Fibroblast of upper back skin (primary cell): ENCODE measurements at places on chromosomes 7 and 10.
A peak's percentile ranks its signal among the peaks of the same experiment; 100 is the strongest.

GRCh38 chr10:6022660-6023059 lies 39.5 kb downstream of the IL2RA start:
- DNase-seq = no peak

DNA sequence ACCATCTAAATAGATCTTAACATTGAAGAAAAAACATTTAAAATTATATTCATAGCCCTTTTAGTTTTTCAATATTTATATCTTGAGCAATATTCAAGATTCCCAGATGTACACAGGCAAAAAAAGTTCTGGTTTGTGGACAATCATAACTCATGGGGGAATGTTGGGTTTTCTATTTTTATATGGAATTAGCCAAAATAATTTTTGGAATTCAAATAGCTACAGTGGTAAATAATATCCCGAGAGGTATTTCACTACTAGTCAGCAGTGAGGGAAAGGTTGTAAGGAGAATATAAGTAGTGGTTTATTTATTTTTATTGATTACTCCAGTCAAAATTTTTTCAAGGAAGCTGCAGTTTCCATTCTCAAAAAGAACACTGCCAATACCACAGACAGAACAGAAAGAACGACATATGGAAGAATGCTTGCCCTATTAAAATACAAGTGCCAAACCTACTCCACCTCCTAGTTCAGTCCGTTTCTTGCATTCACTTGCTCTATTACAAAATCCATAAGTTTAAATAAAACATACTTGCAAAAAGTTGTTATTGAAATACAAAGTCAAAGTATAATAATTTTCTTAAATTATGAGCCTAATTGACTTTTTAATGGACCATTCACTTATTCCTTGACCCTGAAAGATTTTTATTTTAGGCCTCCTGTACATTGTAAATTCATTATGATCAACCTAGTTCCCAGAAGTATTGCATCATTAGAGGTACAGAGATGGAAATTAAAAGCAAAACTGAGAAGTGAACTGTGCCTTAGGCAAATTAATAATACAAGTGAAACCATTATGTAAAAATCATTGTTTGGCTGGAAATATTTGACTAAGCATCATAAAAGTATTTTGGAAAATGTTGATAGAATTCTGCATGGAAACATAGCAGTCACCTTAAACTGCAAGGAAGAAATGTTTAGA lies 533.2 kb downstream of the PARD3 start:
- peak; percentile 44 for DNase-seq

DNA sequence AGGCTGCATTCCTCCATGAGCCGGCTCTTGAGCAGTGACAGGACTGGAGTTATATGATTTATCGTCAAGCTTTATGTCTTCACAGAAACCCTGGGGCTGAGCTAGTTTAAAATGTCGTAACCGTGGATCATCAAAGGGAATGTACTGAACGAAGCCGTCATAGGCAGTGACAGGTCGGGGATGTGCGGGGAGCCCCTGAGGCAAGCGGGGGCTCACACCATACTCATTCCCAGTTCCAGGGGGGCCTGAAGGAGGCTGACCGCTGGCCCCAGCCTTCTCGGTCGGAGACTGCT lies 30.7 kb downstream of the JCAD start:
- peak; percentile 77 for DNase-seq

DNA sequence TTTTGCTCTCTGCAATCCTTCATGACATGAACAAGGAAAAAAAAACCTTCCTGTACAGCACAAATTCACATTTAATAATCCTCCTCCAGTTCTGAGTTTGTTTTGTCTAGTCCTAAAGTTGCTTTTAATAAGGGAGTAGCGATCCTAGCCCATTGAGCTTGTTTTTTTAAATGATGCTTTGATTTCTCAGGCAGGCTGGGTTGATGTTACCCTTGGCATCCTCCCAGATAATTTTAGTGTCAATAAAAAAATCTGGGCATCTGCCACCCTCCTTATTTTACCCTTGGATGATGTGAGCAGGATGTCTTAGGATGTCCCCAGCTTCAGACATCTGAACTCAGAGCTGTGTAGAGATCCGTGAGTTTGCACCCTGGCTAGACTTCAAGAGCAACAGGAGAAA lies 33.9 kb upstream of the PROSER2 start:
- no peak for DNase-seq

DNA sequence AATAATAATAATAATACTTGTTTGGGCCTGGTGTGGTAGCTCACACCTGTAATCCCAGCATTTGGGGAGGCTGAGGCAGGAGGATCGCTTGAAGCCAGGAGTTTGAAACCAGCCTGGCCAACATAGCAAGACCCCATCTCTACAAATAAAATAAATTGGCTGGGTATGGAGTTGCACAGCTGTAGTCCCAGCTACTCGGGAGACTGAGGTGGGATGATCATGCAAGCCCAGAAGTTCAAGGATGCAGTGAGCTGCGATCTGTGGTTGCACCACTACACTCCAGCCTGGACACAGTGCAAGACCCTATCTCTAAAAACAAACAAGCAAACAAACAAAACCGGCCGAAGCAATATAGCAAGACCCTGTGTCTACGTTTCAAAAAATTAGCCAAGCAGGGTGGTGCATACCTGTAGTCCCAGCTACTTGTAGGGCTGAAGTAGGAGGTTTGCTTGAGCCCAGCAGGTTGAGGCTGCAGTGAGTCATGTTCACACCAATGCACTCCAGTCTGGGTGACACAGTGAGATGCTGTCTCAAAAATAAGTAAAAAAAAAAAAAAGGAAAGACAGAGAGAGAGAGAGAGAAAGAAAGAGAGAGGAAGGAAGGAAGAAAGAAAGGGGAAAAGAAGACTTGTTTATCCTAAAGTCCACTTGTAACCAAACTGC lies 85.6 kb upstream of the KDM7A start:
- DNase-seq = no peak

DNA sequence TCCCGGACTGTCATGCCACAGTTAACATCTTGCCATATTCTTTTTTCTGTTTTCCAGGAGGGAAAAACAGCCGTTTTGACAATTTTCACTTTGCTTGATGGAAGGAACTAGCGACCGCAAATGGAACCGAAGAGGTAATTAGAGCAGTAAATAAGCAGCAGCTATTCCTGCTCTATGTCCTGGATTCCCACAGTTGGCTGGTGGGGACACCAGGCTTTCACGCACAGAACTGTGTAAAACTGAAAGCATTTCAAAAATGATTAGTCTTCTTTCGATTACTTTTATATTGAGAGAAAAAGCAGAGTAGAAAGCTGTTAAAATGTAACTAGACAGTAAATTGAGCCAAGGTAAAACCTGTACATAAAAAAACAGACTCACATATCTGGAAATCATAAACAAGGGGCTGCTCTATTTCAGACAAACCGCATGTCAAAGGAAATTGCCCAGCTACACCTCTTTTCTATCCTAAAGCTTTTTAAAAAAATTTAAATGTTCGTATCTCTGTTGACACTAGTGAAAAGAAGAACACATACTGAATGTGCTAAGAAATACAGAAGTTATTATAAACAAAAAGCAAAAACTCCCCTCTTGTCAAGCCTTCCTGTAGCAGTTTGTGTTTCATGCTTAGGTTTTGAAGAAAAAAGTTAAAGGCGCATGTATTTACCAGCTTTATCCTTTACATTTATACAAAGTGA lies 93.4 kb downstream of the RNF216 start:
- DNase-seq = no peak

GRCh38 chr10:1504286-1504685 lies 233.0 kb downstream of the ADARB2 start:
- DNase-seq = no peak

DNA sequence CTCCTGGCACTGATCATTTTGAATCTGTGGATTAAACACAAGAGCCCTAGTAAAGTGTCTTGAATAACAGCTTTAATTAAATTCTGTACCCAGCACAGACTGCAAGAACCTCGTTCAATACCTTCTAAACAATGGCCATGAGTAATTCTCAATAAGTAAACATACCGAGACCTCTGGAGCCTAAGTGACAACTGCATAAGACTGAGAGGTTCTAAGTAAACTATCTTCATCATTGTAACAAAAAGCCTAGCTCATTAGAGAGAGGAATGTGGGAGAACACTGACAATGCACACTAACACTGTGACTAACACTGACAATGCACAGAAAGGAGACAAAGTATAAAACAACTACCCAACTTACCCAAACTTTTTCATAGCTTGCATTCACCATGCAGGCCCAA lies 117.4 kb downstream of the ELAPOR2 start:
- no peak for DNase-seq

GRCh38 chr7:116284390-116284789 lies 74.1 kb downstream of the TES start:
- DNase-seq = peak; percentile 30

- no peak for DNase-seq
Measured at GRCh38 chr10:126337251-126337810, 50.9 kb downstream of the ADAM12 start.

- peak; percentile 57 for DNase-seq
Measured at GRCh38 chr7:33926535-33926934, 21.2 kb downstream of the BMPER start.

DNA sequence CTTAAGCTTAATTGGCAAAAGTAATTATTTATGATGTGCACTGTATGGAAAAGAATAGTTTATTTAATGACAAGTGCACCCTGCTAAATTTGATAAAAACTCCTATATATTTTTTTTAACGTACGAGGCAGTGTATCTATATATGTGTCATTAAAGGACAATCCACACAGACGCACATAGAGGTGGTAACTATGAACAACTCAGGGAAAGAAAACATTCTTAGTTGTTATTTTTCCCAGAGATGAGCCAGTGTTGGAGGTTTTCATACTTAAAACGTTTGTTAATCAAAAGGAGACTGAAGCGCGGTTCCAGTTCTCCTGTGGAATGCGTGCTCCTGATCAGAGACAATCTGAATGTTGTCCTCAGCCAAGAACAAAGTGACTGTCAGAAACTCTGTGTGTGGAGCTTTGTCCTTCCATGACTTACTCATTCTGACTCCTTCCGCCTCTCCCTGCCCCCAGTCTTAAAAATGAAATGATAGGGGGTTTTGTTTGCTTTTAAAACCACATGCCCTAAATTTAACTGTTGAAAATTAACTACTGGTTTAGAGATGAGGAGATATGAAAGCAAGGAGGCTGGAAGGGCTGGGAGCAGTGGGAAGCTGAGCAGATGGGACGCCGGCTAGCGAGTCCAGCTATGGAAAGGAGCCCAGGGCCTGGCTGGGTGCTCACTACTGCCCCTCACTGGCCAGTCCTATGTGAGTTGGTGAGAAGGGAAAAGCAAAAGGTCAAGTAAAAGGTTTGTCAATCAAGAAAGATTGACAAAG lies 99.6 kb downstream of the SVIL start:
- DNase-seq = peak; percentile 81

- no peak for DNase-seq
Measured at GRCh38 chr10:119346095-119346832, 138.9 kb downstream of the GRK5 start.

- no peak for DNase-seq
Measured at GRCh38 chr10:121082984-121083383, 231.8 kb downstream of the WDR11 start.

- DNase-seq = no peak
Measured at GRCh38 chr10:133391761-133392518, 2.0 kb upstream of the MTG1 start.

GRCh38 chr7:108327353-108327752 lies 128.9 kb downstream of the NRCAM start:
- DNase-seq = no peak

- no peak for DNase-seq
Measured at GRCh38 chr10:69787681-69788080, 14.0 kb upstream of the COL13A1 start.

- DNase-seq = no peak
Measured at GRCh38 chr7:12139416-12139815, 71.7 kb upstream of the TMEM106B start.

GRCh38 chr7:138785587-138786437 lies 12.0 kb upstream of the TMEM213 start:
- DNase-seq = peak; percentile 1

DNA sequence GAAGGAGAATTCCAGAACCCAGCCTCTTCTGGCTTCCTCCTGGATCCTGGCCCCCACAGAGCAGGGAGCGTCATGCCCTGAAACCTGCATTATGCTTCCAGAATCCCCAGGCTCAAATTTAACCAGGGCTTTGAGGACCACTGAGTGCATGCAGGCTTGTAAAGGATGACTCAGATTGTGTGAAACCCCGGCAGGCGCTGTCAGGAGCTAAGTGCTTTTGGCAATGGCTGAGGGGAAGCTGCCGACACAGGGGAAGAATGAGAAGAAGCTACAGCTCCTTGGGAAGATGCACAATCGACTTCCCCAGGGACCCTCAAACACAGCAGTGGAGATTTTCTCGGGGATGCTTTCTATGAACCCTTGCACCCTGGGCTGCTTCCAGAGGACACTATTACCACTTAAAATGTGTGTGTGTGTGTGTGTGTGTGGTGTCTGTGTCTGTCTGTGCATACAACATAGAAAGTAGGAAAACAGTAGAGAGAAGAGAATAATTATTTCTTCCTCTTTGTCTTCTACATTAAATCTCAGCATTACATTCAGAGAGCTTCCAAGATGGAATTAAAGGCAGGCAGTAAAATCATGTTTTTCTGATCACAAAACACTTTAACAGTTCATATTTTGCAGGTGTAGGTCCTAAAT lies 183.5 kb upstream of the INHBA start:
- DNase-seq = peak; percentile 99

DNA sequence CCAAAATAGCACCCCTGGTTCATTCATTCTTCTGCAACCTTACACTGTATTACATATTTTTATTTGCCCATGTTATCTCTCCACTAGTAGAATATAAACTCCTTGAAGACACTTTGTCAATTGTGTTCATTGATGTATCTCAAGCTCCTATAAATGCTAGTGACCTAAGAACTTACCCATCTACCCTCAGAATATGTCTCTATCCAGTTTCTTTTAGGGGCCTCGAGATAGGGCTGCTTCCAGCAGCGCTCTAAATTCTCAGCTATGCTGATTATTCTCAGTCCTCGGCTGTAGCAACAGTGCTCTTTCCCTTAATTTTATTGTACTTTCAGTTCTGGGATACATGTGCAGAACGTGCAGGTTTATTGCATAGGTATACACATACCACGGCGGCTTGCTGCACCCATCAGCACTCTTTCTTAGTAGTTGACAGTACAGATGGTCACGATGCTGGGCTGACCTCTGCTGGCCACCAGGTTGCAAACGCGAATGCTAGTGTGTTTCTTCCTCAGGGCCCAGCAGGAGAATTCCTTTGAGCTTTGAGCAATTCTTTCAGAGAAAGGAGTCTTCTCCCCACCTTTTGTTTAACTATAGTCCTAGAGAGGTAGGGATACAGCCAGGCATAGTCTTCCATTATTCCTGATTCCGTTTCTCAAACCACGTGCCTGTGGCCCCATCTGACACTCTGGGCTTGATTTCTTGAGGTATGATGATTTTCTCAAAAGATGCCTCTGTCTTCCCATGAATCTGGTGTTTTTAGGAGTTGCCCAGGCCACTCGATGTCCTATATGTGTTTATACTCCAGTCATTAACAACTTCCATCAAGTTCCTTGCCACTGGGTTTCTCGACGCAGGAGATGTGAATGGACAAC lies 49.1 kb upstream of the CDC14C start:
- DNase-seq = peak; percentile 12

- DNase-seq = no peak
Measured at GRCh38 chr10:111865550-111865949, 318.0 kb downstream of the GPAM start.

- DNase-seq = peak; percentile 50
Measured at GRCh38 chr7:131066635-131067034, 261.0 kb upstream of the MKLN1 start.

- no peak for DNase-seq
Measured at GRCh38 chr7:25075459-25075858, 49.6 kb downstream of the CYCS start.
